Jurkat, Clone E6-1 (cell line): ENCODE measurements at places on chromosomes 3 and 15.
A peak's percentile ranks its signal among the peaks of the same experiment; 100 is the strongest.

- DNase-seq: no peak
Measured at GRCh38 chr15:89885611-89886010, 8.2 kb downstream of the AP3S2 start.

DNA sequence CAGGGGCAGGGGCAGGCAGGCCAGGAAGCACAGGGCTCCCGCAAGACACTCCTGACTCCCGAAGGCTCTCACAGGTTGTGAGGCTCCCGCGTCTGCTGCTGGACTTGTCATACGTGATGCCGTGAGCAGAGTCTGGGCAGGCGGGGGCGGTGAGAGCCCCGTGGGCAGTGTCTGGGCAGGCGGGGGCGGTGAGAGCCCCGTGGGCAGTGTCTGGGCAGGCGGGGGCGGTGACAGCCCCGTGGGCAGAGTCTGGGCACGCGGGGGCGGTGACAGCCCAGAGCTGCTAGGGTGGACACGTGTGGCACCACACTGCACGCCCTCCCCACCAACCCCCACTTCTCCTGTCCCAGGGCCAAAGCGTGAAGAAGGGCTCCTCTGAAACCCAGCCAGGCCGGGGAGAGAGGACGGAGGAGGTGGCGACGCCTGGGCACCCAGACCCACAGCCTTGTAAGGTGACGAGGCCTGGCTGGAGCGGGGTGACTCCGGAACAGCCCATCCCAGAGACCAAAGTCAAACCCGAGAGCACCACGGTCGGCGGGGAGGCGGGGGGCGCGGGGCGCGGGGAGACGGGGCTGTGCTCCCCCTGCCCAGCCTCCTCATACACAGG lies 35.0 kb downstream of the TNK2 start:
- no peak for DNase-seq

DNA sequence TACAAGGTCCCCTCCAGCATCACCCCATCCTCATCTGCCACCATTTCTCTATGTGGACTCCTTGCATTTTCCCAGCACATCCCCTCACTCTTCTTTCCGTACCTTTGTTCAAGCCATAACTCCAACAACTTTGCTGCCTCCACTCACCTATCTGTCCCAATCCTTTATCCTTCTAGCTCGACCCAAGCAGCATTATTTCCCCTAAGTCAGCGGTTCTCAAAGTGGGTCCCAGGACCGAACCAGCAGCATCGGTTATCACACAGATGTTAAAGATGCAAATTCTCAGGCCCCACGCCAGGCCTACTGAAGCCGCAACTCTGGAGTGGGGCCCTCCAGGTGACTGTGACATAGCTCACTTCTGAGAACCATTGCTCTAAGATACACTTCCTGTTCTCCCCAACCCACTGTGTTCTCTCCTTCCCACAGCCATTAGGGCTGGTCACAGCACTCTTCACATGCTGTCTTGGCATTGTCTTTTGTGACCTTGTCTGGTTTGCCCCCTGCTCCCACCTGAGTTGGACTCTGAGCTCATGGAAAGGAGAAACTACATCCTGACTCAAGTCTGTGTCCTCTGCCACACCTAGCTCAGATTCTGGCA lies 56.2 kb downstream of the AAGAB start:
- DNase-seq: peak; percentile 6

GRCh38 chr3:59802045-59802444 lies 752.2 kb upstream of the CFAP20DC start:
- DNase-seq: no peak

- DNase-seq: no peak
Measured at GRCh38 chr15:38127306-38127771, 125.3 kb upstream of the SPRED1 start.

DNA sequence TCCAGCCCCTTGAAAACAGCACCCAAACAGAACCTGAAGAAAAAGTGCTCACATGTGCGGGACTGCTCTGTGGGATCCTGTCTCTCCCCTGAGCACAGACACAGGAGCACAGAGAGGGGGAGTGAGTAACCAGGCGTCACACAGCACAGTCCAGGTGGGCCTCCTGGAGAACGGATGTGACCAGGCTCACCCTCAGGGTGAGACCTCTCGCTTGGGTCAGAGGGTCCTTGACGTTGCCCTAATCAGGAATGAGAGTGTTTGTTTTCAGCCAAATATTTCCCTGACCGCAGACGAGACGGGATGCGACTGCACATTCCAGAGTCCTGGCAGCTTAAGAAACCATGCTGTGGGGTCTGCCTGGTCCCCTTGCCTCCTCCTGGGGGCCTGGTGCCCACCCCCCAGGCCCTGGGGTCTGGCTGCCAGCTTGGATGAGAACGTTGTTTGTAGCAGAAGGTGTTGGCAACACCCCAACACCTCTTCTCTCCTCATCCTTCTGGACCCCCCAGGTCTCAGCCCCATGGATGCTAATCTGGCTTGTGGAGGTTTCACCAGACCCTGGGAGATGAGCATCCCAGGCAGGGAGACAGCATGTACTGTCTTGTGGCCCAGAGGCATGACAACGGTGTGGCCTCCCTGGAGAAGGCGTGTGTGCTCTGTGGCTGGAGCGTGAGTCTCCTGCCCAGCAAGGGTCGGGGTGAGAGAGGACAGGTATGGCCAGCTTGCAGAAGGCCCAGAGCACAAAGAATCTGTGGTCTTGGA lies 42.1 kb upstream of the SLC6A6 start:
- no peak for DNase-seq

GRCh38 chr3:125481786-125482185 lies 38.2 kb downstream of the SNX4 start:
- DNase-seq: no peak

GRCh38 chr15:51625236-51625635 lies 2.7 kb upstream of the DMXL2 start:
- DNase-seq: no peak

DNA sequence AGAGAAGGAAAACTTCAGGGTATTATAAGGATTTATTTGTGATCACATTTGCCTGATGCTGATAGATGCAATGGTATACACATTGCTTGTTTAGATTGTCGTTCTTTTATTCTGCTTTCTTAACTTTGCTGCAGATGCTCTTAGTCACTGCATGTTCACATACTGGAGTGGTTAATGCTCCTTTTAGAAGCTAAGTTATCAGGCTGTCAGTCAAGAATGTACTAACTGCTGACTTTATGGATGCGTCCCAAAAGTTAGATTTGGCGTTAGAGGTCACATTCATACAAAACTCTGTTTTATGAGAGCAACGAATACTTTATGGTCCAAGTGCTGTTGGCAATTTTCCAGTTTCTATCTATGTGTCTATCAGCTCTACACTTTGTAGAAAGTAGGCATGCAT lies 160.7 kb downstream of the BBX start:
- no peak for DNase-seq

DNA sequence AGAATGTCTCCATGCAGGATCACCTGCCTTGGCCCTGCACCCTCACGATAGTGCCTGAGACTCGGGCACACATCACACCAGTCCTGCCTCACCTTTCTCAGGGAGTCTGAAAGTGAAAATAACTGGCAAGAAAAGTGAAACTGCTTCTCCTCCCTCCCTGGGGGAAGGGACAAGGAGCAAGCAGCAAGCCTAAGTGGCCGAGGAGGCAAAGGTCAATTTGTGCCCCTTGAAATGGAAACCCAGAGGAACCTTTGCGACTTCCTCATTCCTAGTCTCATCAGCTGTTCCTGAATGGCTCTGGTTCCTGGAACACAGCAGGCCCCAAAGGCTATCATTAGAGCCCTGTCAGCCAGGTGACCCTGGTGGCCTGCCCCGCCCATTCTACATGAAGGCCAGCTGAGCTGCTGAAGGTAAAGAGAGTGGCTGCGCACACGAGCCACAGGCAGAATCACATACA lies 28.0 kb upstream of the SLCO2A1 start:
- DNase-seq: no peak

- DNase-seq: no peak
Measured at GRCh38 chr3:133121450-133121849, 83.3 kb downstream of the TMEM108 start.

- no peak for DNase-seq
Measured at GRCh38 chr3:147394884-147395225, 11.5 kb downstream of the ZIC4 start.

GRCh38 chr3:8987645-8988383 lies 24.5 kb upstream of the RAD18 start:
- DNase-seq: peak; percentile 56

DNA sequence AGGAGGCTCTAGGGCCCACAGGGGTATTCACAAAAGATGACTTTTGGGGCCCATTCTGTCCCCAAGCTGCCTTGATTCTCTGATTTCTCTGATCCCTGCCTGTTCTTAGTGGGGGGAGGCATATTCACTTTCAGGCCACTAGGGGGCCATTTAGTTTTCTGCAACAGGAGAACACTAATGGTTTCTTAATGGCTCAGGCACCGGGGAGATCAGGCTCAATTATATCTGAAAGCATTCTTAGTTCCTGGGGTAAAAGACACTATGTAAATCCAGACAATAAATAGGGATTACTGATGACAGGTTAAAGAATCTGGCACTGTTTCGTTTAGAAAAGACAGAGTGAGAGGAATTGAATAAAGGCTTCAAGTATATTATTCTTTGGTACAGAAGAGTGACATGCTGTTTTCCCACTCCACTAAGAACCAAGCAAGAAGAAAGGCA lies 2.5 kb upstream of the INAFM2 start:
- peak; percentile 60 for DNase-seq

- DNase-seq: no peak
Measured at GRCh38 chr15:80557441-80558234, 137.5 kb upstream of the ABHD17C start.

GRCh38 chr3:31960793-31961431 lies 20.1 kb downstream of the OSBPL10 start:
- DNase-seq: no peak

- no peak for DNase-seq
Measured at GRCh38 chr3:161343986-161344385, 27.3 kb downstream of the SPTSSB start.

- no peak for DNase-seq
Measured at GRCh38 chr3:9732080-9732739, 675 bp downstream of the BRPF1 start.

- DNase-seq: no peak
Measured at GRCh38 chr3:174945951-174946350, 86.8 kb downstream of the NAALADL2 start.

DNA sequence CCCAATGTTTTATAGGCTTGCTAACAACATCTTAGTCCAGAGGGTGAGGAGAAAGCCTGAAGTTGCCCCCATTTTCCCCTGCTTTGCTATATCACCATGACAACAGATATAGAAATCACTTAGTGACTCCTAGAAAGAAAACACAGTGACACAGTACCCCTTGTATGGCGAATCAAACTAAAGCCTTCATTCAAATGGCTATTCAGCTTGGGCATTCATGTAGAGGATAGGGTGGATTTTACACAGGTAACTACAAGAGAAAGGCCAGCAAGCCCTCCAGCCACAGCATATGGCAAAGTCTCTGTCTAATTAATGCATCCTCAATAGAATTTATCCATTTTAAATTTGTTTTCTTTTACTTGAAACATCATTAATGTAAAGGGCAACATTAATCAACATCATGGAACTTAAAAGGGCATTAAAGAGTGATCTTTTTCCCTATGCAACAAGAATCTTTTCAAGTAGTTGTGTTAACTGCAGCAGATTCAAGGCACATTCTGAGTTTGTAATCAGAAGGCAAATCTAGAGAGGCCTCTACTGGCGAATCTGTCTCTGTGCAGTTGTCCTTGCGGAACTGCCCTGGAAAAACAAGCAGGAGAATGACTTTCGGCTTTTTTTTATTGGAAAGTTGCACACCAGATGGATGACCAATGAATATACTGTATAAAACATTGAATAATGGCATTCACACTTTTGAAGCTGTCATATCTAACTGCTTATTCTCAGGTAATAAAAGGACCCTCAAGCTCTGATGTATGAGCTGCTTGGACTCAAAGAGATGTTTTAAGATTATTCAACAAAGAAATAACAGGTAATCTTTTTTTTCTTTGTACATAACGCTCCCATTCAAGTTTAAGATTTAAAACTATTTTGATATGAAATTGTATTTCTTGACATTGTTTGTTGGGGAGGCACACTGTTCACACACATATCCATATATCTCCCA lies 621.7 kb upstream of the AGTR1 start:
- no peak for DNase-seq

DNA sequence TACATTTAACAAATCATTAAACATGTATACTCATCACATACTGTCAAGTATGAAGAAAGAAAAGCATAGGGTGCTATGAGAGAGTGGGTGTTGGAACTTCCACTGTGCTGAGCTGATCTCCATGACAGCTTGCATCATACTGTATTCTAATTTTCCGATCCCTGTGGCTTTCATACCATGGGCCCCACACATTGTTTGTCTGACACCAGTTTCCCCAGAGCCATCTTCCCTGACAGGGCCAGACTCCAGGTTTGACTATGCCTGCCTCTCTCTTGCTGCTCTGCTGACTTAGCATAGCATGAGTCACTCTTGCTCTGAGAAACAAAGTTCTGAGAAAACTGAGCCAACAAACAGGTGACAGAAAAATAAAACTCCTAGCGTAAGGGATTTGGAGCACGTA lies 37.0 kb upstream of the CASR start:
- DNase-seq: no peak

DNA sequence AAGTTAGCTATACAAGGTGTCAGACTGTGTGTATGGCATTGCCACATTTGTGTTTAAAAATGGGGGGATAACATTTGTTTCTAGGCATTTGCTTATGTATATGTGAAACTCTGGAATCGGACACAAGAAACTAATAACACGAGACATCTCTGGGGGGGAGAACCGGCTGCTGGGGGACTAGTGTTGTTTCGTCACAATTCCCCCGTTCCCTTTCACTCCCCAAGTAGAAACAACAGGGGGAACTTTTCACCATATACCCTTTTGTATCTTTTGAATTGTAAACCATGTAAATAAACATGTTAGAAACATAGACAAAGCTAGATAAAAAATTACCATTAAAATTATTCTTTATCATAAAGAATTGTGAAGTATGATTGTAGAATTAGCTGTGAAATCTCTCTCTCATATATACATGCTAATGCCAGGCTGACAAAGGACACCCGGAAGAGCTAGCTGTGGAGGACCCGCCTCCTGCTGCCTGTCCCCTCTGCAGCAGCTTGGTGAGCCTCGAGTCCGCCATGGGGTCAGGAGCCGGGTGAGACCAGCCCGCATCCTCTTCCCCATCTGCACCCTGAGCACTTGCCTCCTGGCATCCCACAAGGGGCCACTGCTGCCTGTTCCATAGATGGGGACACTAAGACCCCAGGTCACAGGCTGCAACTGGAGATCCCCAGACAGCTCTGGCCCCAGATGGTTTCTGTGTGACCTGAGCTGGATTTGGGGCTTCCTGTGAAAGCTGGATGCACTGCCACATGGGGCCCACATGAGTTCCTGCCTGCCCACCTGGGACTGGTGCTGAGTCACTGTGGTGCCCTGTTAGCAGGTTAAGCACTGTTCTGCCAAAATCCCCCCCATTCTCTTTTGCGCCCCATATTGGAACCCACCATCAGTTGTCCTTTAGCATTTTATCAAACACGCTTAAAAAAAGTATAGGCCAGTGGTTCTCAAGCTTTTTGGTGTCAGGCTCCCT lies 91.6 kb downstream of the IQSEC1 start:
- no peak for DNase-seq

- DNase-seq: no peak
Measured at GRCh38 chr3:146024260-146024659, 136.7 kb downstream of the PLOD2 start.

- no peak for DNase-seq
Measured at GRCh38 chr3:13046569-13047274, 26.5 kb downstream of the IQSEC1 start.

GRCh38 chr3:72912532-72912931 lies 24.7 kb downstream of the GXYLT2 start:
- no peak for DNase-seq

GRCh38 chr3:182133752-182134151 lies 422.0 kb downstream of the SOX2 start:
- no peak for DNase-seq
